ENCODE measurements at places on chromosomes 2 and 18. TPM values are rescaled to one million over a fixed set of nuclear protein-coding genes. Genes with fewer than 3 reads are reported as not detected.

Gene GCG
- total RNA-seq, result not detected

Gene UGT1A5
- total RNA-seq, result not detected

Gene COL4A3
- 0.59 TPM for total RNA-seq

Gene PID1
- total RNA-seq, result 3.7 TPM

Gene PDCD1
- total RNA-seq, result not detected

Gene CDK15
- total RNA-seq, result not detected

Gene CLEC4F
- not detected for total RNA-seq

Gene FBXO15
- 0.29 TPM for total RNA-seq

Gene ROCK2
- total RNA-seq, result 28.1 TPM

Gene FTCDNL1
- 2.9 TPM for total RNA-seq

Gene HRH4
- total RNA-seq, result not detected

Gene LYPD6B
- total RNA-seq, result not detected

Gene MAP3K19
- total RNA-seq, result not detected

Gene OR6B2
- total RNA-seq, result not detected

Gene TSPYL6
- total RNA-seq, result not detected
